Heart right ventricle (tissue), 16 donors: ENCODE measurements at places on chromosomes 5 and 9. TPM values are rescaled to one million over a fixed set of nuclear protein-coding genes. Genes with fewer than 3 reads are reported as not detected.

The SPINK7 gene
- total RNA-seq, result not detected

The SLC25A48 gene
- 0.21 TPM for total RNA-seq

The NEUROG1 gene
- total RNA-seq, result not detected

The PALM2AKAP2 gene
- total RNA-seq, result 86.8 TPM

The PFDN1 gene
- total RNA-seq, result 74.7 TPM

The OR1L1 gene
- not detected for total RNA-seq

The HMGXB3 gene
- 17.2 TPM for total RNA-seq

The C1QTNF2 gene
- 1.1 TPM for total RNA-seq

The SLC6A18 gene
- total RNA-seq, result not detected

The PHYHD1 gene
- total RNA-seq, result 20.6 TPM

The SLC6A3 gene
- not detected for total RNA-seq

The TRIP13 gene
- total RNA-seq, result not detected

The SLC9A3 gene
- 1.1 TPM for total RNA-seq

The PCDHGA12 gene
- total RNA-seq, result 6.9 TPM

The ARL14EPL gene
- total RNA-seq, result not detected

The MYOZ3 gene
- total RNA-seq, result 8.7 TPM

The SV2C gene
- 1.2 TPM for total RNA-seq
